ENCODE measurements at places on chromosomes 12 and 14.

GRCh38 chr12:32080435-32080834 is 26.2 kb upstream of the BICD1 start:
- no peak for DNase-seq

- DNase-seq, result no peak
These were observed 104.9 kb upstream of the FKBP4 start for GRCh38 chr12:2689879-2690278.

GRCh38 chr12:11749943-11750690 is 100.6 kb downstream of the ETV6 start:
- no peak for DNase-seq

DNA sequence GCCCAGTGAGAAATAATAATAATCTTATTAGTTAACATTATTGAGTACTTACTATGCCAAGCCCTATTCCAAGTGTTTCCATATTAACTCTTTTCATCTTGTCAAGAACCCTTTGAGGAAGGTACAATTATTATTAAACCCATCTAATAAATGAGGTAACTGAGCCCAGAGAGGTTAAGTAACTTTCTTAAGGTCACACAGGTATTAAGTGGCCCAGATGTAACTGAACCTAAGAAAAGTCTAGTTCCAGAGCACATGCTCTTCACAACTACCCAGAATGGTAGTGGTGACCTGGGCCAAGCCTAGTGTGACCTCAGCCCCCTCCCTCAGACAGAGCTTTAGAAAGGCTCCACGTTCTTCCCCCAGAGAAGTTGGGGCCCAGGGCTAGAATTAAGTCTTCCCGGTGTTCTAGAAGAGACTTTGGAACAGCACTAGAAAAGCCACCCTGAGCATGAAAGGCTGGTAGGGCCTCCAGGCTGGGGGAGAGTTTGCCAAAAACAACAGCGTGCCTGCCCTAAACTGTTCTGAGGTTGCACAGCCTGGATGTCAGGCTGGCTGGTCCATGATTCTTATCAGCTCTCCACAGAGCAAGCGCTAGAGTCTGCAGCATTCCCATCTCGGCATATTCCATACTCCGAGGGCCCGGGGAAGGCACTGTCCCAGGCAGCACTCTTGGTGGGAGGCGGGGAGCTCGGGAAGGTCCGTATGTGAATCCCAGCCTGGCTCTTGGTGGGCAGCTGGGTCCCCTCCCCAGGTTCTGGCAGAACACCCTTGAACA is 41.3 kb upstream of the CTDSP2 start:
- no peak for DNase-seq
